ENCODE measurements at places on chromosomes 13 and 19.

DNA sequence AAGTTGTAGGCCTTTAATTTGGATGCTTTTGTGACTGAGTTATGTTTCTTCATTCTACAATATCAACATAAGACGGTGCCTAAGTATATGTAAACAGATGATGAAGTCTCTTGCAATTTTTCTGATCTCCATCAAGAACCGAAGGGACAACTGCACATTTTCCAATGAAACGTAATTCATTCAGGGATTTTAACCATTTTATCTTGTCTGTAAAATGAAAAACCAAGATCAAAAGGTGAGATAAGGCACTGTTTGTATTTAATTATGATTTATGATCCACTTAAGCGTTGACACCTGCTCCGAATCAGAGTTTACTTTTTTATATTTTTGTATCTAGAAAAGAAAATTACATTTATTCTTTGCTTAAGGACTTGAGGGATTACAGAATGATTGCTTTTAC, 556.8 kb upstream of the ARGLU1 start:
- no peak for DNase-seq

GRCh38 chr13:111211789-111212516, 96.8 kb downstream of the ARHGEF7 start:
- no peak for DNase-seq

GRCh38 chr13:58480061-58480460, 848.5 kb downstream of the PCDH17 start:
- DNase-seq = no peak

DNA sequence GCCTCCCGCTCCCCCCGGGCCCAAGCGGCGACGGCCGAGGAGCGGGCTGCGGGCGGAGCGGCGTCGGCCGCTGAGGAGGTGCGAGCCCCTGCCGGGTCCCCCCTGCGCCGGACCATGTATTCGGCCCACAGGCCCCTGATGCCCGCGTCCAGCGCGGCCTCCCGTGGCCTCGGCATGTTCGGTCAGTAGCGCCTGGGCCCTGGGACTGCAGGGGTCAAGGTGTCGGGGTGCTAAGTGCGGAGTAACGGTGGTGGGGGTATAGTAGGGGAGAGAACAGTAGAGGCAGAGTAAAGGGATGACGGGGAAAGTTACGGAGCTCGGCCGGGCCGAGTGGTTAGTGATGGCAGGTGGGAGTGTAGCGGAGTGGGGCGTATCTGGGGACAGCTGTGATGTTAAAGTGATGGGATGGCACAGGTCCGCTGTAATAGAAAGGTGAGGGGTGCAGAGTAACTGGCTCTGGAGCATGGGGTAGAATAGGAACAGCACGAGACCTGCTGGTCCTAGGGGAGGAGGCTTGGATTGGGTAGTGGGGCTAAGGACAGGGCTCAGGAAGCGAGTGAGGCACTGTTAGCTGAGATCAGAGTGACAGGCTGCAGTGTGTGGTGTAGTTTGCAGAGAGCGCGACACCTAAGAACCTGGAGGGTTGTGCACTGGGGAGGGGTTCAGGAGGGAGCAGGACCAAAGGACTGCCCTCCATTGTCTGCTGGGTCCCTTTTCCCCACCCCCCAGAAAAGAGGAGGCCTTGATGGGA, 15.7 kb downstream of the CIC start:
- no peak for DNase-seq

GRCh38 chr13:112775791-112776279, 86.0 kb downstream of the ATP11A start:
- no peak for DNase-seq

GRCh38 chr19:411723-412355, 2.9 kb upstream of the C2CD4C start:
- DNase-seq = no peak

- DNase-seq = no peak
These were observed 364 bp downstream of the CKM start for GRCh38 chr19:45322311-45322710.

All from renal cortex interstitium (tissue), 15 donors.